ENCODE measurements at places on chromosomes 3 and 15. TPM values are rescaled to one million over a fixed set of nuclear protein-coding genes. Genes with fewer than 3 reads are reported as not detected.

DNA sequence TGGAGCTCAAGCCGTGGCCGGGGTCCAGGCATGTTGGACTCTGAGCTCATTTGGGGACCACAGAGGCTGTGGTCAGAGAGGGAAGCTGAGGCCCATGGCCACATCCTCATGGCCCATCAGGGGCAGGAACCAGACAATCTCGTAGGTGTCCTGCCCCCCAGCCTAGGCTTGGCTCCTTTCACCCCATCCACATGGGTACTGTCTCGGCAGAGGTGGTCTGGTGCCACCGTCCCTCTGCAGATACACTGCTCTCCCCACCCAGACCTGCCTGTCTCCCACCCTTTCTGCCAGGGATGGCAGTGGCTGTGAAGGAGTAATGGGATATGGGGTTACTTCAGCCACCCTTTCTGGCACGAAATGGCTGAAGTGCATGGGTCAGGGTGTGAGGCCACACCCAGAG is 7.9 kb downstream of the PRSS50 start:
- DNase-seq = no peak
- H3K27ac ChIP-seq = no peak overlapping the region
- H3K4me1 ChIP-seq = peaks cover 6% of the 10 kb centered on the region
- no peaks in the 10 kb centered on the region for H3K36me3 ChIP-seq

DNA sequence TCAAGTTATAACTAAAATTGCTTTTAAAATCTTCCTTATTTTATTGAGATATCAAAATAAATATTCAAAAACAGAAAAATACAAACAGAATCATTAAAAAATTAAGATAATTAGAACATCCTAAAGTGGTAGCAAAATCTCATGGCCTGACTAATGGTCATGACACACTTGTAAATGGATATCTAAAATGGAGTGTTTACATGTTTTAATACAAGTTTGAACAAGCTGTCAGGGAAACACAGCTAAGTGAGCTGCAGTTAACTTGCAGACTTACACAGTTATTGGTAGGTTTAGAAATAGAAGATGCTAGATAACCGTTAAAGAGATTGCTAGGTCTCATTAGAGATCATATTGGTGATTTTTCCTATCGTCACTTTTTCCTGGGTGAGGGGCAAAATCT is 242.3 kb downstream of the LPP start:
- H3K36me3 ChIP-seq = no peaks in the 10 kb centered on the region
- no peak for DNase-seq
- no peaks in the 10 kb centered on the region for H3K27me3 ChIP-seq
- H3K27ac ChIP-seq = no peak overlapping the region
- no peaks in the 10 kb centered on the region for H3K4me1 ChIP-seq
- H3K4me3 ChIP-seq = no peak overlapping the region

PLA2G4D gene
- not detected for total RNA-seq

DNA sequence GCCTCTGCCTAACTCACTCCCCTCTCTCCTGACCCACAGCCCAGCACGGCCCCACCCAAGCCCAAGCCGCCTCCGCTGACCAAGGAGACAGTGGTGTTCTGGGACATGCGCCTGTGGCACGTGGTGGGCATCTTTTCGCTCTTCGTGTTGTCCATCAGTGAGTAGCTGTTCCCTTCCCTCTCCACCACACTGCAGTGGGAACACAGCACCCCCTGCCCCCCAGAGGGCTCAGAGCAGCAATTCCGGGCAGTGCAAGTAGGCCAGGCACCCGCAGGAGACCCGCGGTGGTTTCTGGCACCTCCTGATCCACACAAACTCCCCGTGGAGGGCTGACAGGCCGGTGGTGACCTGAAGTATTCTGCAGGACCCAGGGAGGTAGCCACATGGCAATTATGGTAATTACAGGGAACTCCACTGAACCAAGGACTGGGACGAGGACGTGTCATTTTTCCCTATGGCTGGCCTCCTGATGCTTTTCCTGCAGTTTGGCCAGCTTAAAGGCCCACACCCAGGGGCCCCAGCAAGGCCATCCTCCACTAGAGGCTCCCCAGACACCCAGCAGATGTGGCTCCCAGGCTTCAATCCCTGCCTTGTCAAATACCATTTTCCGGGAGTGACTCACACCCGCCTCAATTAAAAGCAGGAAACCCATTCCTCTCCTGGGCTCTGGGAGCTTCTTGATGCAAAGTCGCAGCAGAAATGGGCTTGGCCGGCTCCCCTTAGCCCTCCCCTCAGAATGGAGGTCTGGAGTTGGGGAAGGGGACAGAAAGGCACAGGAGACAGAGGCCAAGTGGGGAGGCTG is 4.8 kb downstream of the TMIE start:
- H3K27me3 ChIP-seq = no peaks in the 10 kb centered on the region
- H3K36me3 ChIP-seq = no peaks in the 10 kb centered on the region
- H3K4me3 ChIP-seq = no peak overlapping the region
- no peak for DNase-seq
- no peaks in the 10 kb centered on the region for H3K4me1 ChIP-seq

ANKRD34C gene
- total RNA-seq = not detected

GRCh38 chr15:31848621-31849020 is 181.7 kb upstream of the CHRNA7 start:
- H3K4me1 ChIP-seq = no peaks in the 10 kb centered on the region
- no peaks in the 10 kb centered on the region for H3K36me3 ChIP-seq
- H3K27me3 ChIP-seq = no peaks in the 10 kb centered on the region
- no peak overlapping the region for H3K27ac ChIP-seq
- no peak overlapping the region for H3K4me3 ChIP-seq
- DNase-seq = no peak

DNA sequence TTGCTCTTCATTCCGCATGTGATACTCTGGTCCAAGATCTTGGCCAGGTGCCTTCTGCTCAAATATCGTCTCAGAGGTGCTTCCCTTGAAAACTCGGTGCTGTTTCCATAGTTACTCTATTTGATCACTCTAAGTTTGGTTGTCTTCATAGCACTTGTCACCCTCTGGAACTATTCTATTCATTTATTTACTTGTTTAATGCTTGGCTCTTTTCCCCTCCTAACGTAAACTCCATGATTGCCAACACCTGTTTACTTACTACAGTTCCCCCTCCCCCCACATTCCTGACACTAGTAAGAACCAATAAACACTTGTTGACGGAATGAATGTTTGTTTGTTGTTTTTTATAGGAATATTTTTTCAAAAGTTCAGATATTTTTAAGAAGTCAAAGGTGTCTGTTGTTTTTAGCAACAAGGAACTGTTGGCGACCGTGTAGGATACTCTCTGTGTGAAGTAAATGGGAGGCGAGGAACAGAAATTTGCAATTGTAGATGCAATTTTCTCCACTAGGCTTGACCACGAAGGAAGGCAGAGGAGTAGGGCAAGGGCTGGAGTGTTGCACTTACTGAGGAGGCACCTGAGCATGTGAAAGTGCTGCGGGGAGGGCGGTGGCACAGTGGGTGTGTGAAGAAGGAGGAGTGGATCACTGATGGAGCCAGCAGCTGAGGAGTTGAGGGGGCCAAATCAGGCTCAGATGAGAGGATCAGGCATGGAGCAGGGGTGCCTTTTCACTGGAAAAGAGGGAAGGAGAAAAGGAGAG is 48.4 kb downstream of the MOBP start:
- no peaks in the 10 kb centered on the region for H3K4me1 ChIP-seq
- no peak for DNase-seq
- no peak overlapping the region for H3K27ac ChIP-seq
- H3K4me3 ChIP-seq = no peak overlapping the region

ARPIN gene
- total RNA-seq = 6.3 TPM

- no peak overlapping the region for H3K4me3 ChIP-seq
- no peak for DNase-seq
- H3K4me1 ChIP-seq = peaks cover 23% of the 10 kb centered on the region
These were observed 257.4 kb upstream of the IL12A start for GRCh38 chr3:159731254-159731653.

DNA sequence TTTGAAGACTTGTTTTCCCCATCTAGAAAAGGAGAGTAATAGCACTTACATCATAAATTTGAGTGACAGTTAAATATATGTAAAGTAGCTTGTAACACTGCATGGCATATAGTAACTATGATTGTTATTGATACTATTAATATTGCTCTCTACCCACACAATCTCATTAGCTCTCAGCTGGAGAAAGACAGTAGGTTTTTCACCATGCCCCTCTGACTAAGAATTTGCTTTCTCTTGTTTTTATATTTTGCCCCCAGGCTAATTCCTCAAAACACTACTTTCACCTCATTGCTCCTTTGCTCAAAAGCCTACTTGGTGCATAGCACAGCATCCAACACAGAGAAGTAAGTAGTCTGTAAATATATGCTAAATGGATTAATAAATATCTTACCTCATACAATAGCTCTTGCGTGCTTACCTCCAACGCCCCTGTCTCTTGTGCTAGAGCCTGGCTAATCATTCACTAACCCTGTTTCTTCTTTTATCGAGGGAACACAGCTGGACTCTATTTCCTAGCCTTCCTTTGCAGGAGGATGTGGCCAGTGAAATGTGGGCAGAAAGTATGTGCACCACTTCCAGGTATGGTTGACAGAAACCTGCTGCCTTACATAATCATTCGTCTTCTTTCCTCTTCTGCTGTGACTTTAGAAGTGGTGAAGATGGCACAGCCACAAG is 190.0 kb downstream of the PLCH1 start:
- no peak for DNase-seq
- no peaks in the 10 kb centered on the region for H3K36me3 ChIP-seq
- H3K4me3 ChIP-seq = no peak overlapping the region
- no peak overlapping the region for H3K27ac ChIP-seq
- no peaks in the 10 kb centered on the region for H3K27me3 ChIP-seq

DNA sequence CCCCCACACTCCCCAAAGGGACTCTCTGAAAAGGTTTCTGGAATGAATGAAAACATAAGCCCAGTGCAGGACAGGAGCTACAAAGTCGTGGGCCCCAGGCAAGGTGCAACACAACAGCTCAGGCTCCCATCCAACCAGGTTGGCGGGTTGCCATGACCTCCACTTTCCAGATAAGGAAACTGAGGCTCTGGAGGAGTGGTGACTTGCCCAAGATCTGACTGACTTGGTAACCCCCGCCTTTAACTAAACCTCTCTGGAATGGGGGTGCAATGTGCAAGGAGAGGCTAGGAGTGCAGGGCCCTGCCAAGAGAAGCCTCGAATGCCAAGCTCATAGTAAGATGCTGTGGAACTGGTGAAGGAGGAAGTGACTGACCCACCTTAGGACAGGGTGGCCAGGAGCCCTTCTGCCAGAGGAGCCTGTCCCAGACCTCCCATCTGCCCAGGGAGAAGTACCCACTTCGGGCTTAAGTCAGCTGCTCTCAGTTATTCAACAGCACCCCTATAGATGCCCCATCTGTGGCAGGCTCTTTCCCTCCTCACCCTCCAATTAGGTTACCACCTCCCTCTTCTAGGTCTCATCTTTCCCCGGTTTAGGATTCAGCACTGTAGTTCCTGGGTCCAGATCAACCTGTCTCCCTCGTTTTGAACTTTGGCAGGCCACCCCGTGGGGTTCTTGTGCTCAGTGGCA is 553 bp upstream of the TNNC1 start:
- H3K27me3 ChIP-seq = no peaks in the 10 kb centered on the region
- peak overlapping the region; percentile 93 for H3K27ac ChIP-seq

SERPINI2 gene
- not detected for total RNA-seq

- H3K36me3 ChIP-seq = no peaks in the 10 kb centered on the region
- no peak overlapping the region for H3K27ac ChIP-seq
- no peak overlapping the region for H3K4me3 ChIP-seq
- H3K4me1 ChIP-seq = no peaks in the 10 kb centered on the region
These were observed 236.5 kb downstream of the IL20RB start for GRCh38 chr3:137194301-137194700.

DNA sequence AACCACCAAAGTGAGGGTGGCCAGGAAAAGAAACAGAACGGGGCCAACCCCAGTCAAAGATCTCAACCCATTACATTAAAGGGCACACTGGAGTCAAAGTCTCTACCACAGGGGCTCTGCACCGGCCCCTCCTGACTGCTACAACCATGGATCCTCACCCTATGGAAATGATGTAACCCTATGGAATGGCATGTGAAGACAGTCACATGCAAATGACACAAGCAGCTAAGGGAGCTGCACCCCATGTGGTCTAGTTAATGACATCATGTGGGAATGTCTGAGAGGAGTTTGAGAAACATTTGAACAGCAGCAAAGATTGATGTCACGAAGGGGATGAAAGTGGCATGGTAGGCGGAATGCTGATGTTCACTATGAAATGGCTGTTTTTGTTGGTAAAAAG is 298.2 kb upstream of the SLCO3A1 start:
- H3K4me3 ChIP-seq = no peak overlapping the region
- DNase-seq = no peak
- no peaks in the 10 kb centered on the region for H3K36me3 ChIP-seq
- H3K27me3 ChIP-seq = no peaks in the 10 kb centered on the region
- no peaks in the 10 kb centered on the region for H3K4me1 ChIP-seq
- H3K27ac ChIP-seq = no peak overlapping the region

GASK1A gene
- not detected for total RNA-seq

DNA sequence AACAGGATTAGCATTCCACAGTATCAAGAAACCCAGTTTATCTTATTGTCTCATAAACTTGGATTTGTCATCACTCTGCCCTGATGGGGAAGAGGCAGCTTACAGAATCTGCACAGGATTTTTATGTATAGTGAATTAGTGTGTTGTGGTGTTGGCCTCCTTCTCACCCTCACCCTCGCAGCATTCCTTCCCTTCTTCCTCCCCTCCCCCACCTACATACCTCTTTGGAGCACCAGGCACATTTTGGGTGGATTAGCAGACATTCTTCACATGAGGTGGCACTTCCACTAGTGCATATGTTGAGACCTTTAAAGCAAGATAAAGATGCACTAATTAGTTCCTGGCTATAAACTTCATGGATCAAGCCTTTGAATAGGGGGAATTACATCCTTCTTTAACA is 13.9 kb downstream of the ITGB5 start:
- peak overlapping the region; percentile 40 for H3K27ac ChIP-seq
- H3K36me3 ChIP-seq = peaks cover 5% of the 10 kb centered on the region
- no peak overlapping the region for H3K4me3 ChIP-seq
- no peaks in the 10 kb centered on the region for H3K27me3 ChIP-seq
- H3K4me1 ChIP-seq = peaks cover 42% of the 10 kb centered on the region

CPLX3 gene
- not detected for total RNA-seq

DNA sequence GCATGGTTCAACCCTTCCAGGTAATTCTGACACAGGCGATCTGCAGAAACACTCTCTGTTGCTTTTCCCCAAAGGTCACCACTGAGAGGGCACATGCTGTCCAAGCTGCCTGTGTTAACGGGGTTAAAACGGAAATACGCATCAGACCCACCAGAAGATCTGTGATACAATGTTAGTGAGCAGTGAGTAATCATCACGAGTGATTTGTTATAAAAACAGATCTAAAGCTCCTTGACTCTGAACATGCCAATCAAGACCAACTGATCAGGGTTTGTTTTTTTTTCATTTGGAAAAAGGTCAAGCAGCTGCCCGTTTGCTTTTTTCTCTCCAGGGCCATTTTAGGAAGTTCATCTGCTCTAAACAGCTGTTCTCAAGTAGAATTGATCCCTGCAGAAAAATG is 43.2 kb downstream of the FGF12 start:
- H3K4me1 ChIP-seq = no peaks in the 10 kb centered on the region
- no peak overlapping the region for H3K27ac ChIP-seq
- no peaks in the 10 kb centered on the region for H3K36me3 ChIP-seq

DNA sequence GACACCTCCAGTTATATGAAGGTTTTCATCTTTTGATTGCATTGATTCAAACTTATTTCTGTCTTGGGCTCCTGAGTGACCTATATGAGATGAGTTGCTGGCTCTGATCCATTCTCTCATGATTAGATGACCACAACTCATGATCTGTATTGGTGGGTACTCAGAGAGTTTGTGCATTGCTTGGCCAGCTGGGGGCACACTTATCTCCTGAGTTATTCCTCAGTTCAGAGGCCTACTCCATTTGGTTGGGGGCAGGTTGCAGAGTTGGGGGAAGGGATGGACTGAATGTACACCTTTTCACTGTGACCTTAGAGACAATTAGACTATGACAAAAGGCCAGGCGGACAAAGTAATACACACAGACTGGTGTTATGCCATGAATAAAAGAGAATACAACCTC is 166.2 kb upstream of the SEMA6D start:
- H3K4me3 ChIP-seq = no peak overlapping the region
- DNase-seq = no peak
- H3K27ac ChIP-seq = no peak overlapping the region
- H3K4me1 ChIP-seq = no peaks in the 10 kb centered on the region
- no peaks in the 10 kb centered on the region for H3K27me3 ChIP-seq

MASP1 gene
- not detected for total RNA-seq

All from Panc1 (cell line).